Activated CD8-positive, alpha-beta memory T cell treated with anti-CD3 and anti-CD28 coated beads, Interleukin-2, amount 10 ng/mL, durations not matched to agents 7 days and 5 days (primary cell): ENCODE measurements at places on chromosomes 1 and 21.

DNA sequence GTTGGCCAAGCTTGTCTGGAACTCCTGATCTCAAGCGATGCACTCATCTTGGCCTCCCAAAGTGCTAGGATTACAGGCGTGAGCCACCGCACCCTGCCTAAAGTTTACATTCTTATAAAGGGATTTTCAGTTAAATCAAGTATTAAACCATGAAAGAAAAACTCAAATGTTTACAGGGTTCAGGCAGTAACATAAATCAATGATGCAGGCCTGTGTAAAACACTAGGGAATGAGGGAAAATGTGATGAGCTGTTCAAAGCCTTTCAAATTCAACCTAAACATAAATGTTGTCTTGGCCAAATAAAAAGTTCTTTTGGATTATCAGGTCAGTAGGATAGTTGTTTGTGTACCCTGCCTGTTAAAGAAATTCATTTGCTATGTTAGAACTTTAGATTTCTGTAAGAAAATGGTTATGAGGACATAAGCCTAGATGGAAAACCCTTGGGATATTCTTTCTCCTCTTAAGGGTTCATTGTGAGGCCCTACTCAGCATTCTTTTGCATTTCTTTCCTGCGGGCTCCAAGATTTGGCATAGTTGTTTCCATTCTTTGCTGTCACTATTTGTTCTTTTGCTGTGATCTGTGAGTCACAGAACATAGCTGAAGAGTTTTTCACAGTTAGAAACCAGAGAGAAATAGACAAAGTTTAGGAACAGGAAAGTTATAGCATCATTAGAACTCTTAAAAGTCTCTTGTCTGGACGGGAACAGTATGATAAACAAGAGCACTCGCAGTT is 8.9 kb upstream of the ZRANB2 start:
- no peaks in the 10 kb centered on the region for H3K36me3 ChIP-seq
- H3K4me3 ChIP-seq: no peak overlapping the region
- DNase-seq: no peak
- H3K27ac ChIP-seq: no peak overlapping the region
- peaks cover 15% of the 10 kb centered on the region for H3K27me3 ChIP-seq

DNA sequence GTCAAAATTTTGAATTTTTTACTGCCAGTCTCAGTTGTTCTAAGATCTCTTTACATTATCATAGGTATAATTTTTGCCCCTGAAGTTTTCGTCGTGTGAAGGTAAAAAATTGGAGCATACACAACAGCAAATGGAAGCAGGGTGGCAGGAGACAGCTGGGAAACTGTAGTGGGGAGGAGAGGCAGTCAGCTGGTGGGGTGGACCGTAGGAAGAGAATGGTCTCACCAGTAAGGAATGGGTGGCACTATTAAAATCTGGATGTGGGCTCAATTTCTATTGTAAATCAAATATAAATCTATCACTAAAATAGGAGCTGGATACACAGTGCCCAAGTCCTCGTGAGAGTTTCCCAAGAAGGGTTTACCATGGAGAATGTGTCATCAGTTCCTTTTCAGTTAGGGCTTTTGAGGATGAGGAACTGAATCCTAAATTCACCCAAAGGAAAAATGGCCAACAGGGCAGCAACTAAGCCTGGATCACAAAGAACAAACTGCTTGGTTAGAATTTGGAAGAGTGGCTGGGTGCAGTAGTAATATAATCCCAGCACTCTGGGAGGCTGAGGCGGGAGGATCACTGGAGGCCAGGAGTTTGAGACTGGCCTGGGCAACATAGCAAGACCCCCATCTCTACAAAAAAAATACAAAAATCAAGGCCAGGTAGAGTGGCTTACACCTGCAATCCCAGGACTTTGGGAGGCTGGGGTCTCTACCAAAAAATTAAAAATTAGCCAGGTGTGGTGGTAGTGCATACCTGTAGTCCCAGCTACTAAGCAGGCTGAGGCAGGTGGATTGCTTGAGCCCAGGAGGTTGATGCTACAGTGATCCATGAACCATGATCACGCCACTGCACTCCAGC is 10.5 kb upstream of the IRF2BP2 start:
- no peak overlapping the region for H3K27ac ChIP-seq
- peaks cover 5% of the 10 kb centered on the region for H3K27me3 ChIP-seq
- no peaks in the 10 kb centered on the region for H3K36me3 ChIP-seq
- no peak overlapping the region for H3K4me3 ChIP-seq
- no peak for DNase-seq

DNA sequence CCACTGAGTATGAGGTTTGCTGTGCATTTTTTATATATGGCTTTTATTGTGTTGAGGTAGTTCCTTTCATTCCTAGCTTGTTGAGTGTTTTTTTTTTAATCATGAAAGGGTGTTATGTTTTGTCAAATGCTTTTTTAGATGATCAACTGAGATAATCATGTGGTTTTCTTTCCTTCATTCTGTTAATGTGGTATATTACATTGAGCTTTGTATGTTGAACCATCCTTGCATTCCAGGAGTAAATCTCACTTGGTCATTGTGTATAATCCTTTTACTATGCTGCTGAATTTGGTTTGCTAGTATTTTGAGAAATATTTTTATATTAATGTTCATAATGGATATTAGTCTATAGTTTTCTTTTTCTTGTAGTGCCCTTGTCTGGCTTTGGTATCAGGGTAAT is 11.1 kb upstream of the ZBTB40 start:
- H3K27ac ChIP-seq: no peak overlapping the region
- peaks cover 4% of the 10 kb centered on the region for H3K36me3 ChIP-seq
- peaks cover 36% of the 10 kb centered on the region for H3K27me3 ChIP-seq
- no peak for DNase-seq
- H3K4me1 ChIP-seq: no peaks in the 10 kb centered on the region

DNA sequence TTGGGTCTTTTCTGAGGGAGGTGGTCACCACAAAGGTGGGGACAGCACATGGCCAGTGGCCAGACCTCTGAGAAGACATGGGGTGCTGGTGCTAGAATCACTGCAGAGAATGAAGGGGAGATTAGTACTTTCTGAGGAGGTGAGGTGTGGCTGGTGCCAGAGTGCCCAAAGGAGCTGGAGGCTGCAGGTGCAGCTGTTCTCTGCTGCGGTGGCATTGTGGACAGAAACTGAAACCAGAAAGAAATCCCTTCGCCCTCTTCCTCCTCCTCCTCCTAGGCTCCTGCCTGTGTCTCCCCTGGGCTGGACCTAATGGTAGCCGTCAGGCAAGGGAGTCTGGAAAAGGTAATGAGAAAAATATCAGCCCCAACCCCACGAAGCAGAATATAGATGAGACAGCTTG is 261.7 kb downstream of the TM2D1 start:
- no peak overlapping the region for H3K27ac ChIP-seq
- no peaks in the 10 kb centered on the region for H3K36me3 ChIP-seq
- H3K4me1 ChIP-seq: peaks cover 5% of the 10 kb centered on the region
- H3K27me3 ChIP-seq: no peaks in the 10 kb centered on the region

- H3K27ac ChIP-seq: no peak overlapping the region
- no peak for DNase-seq
- peaks cover 27% of the 10 kb centered on the region for H3K36me3 ChIP-seq
- H3K4me1 ChIP-seq: no peaks in the 10 kb centered on the region
- no peaks in the 10 kb centered on the region for H3K27me3 ChIP-seq
Observed at GRCh38 chr1:174534789-174535188, 87.0 kb downstream of the GPR52 start.

DNA sequence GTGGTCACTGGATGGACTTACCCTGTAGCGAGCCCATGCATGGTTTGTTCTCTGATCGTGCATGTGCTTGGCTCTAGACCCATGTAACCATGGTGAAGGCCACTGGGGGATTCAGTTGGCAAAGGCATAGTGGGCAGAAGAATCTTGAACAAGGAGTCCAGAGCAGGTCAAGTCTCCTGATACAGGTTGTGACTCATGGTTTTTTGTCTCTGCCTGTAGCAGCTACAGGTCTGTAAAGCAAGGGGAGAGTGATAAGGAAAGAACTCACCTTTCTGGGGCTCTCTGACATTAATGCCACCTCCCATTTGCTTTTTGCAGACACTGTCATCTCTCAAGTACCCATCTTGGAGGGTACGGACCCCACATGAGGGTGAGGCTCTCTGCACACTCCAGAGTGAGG is 153.4 kb upstream of the CAMK1G start:
- H3K27ac ChIP-seq: no peak overlapping the region
- H3K4me1 ChIP-seq: no peaks in the 10 kb centered on the region
- H3K27me3 ChIP-seq: peaks cover 13% of the 10 kb centered on the region

DNA sequence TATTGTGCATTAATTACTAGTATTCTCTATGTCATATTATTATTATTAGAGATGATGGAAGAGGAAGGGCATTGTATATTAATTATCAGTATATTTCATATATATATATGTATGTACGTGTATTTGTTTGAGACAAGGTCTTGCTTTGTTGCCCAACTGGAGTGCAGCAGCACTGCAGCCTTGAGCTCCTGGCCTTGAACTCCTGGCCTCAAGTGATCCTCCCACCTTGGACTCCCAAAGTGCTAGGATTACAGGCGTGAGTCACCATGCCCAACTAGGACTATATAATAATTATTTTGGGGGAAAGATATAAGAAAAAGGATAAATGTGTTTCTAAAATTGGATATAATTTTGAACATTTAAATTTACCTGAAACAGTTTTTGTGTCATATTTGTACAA is 63.2 kb upstream of the USP24 start:
- no peaks in the 10 kb centered on the region for H3K36me3 ChIP-seq
- H3K27ac ChIP-seq: no peak overlapping the region
- H3K4me3 ChIP-seq: no peak overlapping the region

DNA sequence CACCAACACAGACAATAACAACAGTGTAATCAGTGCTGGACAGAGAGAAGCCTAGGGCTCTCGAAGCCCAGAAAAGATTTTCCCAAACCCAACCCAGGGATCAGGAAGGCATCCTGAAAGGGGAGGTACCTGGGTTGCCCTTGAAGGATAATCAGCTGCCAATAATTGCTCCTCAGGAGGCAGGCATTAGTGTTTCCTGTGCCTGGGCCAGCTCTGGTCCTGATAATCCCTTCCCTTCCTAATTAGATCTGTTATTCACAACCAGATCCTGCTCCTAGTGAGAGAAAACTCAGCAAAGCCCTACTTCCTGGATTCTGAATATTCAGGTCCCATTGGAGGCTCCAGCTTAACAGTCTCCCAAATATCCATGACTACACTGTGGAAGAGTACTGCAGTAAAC is 117.4 kb downstream of the DMRTA2 start:
- no peaks in the 10 kb centered on the region for H3K4me1 ChIP-seq
- no peak overlapping the region for H3K4me3 ChIP-seq
- DNase-seq: no peak
- H3K27me3 ChIP-seq: no peaks in the 10 kb centered on the region
- no peaks in the 10 kb centered on the region for H3K36me3 ChIP-seq
- no peak overlapping the region for H3K27ac ChIP-seq

- no peaks in the 10 kb centered on the region for H3K27me3 ChIP-seq
- no peak for DNase-seq
- peaks cover 7% of the 10 kb centered on the region for H3K36me3 ChIP-seq
- H3K27ac ChIP-seq: no peak overlapping the region
- H3K4me1 ChIP-seq: peaks cover 8% of the 10 kb centered on the region
Observed at GRCh38 chr1:246776923-246777322, 52.7 kb downstream of the SCCPDH start.

DNA sequence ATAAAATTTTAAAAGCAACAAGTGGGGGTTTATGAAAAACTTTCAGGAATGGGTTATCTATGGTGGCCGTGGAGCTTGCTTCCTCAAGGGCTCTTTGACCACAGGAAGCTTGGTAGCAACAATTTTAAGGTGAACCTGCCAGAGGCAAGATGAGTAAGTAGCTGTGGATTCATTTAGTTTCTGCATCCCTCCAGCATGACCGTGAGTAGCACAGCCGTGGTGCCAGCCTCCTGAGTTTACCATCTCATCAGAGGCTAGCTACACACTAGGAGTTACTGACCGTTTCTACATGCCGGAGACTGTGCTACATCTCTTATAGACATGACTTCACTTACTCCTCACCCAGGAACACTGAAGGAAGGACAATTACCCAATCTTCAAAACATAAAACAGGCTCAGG is 30.1 kb upstream of the PLEKHG5 start:
- H3K36me3 ChIP-seq: peaks cover 10% of the 10 kb centered on the region
- peak overlapping the region; percentile 24 for H3K27ac ChIP-seq
- no peak overlapping the region for H3K4me3 ChIP-seq
- peaks cover 4% of the 10 kb centered on the region for H3K4me1 ChIP-seq

DNA sequence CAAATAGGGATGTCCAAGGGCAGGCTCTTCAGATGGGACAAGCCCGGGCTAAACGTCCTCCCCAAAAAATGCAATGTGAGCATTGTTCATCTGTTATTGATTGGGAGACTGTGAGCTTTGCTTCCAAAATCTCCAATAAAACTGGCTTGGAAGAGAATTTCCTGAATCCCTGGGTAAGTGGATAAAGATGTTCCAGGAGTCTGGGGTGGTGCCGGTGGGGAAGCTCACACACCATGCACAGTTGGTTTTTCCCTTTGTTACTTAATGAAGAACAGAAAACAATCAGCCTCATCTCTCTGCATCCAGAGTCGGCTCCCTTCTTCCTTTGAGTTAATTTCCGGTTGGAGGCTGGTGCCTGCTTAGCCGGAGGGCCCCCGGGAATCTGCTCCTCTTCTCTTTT is 72.1 kb upstream of the ZBTB40 start:
- no peak for DNase-seq
- H3K4me3 ChIP-seq: no peak overlapping the region
- no peaks in the 10 kb centered on the region for H3K36me3 ChIP-seq
- peaks cover 10% of the 10 kb centered on the region for H3K27me3 ChIP-seq
- no peak overlapping the region for H3K27ac ChIP-seq

DNA sequence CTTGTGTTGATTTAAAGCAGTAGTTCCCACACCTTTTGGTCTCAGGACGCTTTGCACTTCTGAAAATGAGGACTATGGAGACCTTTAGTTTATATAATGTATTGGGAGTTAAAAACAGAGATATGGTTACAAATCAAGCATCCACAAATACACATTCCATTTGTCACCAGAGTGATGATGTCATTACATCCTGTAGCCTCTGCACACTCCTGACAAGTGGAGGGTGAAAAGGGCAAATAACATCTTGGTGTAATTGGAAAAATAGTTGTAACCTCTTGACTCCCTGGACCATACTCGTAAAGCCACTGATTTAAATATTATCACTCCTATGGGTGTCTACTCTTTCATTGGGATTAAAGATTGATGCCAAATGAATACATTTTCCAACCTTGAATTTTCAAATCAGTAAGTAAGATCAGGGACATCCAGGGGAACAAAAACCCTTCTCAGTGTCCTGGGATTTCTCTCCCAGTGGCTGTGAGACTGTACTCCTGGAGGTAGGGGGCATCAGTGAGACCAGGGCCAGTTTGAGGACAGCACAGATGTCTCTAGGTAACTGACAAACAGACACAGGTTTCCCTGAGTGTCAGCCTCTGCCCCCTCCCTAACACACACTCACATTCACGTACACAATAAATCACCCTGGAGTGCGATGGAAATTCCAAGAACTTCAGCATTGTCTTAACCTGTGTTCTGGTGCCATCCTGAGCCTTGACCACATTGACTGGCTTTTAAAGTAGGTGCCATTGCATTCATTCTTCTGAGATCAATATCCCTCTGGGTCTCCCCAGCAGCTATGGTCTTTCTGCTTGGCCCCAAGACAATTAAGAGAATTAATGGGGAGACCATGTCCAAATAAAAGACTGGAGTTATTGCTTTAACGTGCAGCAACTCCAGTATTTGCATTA is 63.0 kb downstream of the NR5A2 start:
- H3K36me3 ChIP-seq: no peaks in the 10 kb centered on the region
- H3K27ac ChIP-seq: no peak overlapping the region
- DNase-seq: no peak
- H3K4me3 ChIP-seq: no peak overlapping the region
- peaks cover 21% of the 10 kb centered on the region for H3K27me3 ChIP-seq
